ENCODE measurements at places on chromosomes 11 and 22.

DNA sequence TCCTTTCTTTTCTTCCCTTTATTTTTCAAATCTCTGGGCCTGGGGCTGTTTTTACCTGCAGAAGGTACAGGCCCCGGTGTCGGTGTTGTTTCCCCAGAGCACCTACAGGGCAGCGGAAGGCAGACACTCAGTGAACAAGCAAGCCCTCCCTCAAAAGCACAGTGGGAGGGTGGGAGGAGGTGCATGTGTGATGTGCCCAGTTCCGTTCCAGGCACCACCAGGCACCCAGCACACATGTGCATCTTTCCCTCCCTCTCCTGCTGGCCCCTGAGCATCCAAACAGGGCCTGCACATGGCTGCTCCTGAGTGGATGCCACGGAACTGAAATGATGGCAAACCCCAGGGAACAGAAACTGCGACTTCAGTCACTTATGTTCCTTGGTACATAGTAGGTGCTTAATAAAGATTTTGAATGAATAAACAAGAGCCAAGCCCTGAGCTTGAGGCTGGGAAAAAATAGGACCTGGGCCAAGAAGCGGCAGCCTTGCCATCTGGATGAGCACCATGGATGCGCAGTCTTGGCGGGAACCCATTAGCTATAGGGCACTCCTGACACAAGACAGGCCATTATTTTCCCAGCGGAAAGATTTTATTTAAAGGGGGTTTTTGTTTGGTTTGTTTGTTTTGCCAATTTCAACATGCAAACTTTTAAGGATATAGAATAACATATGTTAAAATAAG is 47.8 kb downstream of the ARRB1 start:
- DNase-seq = no peak

DNA sequence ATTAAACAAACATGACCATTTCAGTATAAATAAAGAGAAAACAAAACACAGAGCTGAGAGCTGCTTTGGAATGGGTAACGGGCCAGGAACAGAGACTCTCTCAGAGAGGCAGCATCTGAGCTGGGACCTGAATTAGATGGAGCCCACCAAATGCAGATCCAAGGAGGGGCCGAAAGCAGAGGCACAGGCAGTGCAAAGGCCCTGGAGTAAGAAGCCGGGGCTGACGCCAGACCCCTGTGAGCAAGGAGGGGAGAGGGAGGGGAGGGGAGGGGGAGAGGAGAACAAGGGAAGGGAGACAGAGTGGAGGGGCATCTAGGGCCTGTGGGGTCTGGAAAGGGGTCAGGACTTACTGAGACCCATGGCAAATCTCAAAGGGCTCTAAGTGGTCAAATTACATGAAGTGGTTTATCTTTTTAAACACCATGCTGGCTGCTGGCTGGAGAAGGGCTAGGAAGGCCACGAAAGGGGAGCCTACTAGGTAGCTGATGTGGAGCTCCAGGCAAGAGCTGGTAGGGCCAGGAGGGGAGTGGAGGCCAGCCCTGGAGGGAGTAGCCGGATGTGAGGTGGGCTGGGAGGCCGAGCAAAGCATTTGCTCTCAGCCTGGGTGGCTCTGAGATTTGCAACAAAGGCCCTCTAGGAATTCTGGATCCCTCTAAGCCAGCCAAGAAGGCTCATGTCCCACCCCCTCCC is 3.2 kb downstream of the OSBPL5 start:
- no peak for DNase-seq

- DNase-seq = no peak
Observed at GRCh38 chr11:8584082-8584481, 9.9 kb downstream of the STK33 start.

DNA sequence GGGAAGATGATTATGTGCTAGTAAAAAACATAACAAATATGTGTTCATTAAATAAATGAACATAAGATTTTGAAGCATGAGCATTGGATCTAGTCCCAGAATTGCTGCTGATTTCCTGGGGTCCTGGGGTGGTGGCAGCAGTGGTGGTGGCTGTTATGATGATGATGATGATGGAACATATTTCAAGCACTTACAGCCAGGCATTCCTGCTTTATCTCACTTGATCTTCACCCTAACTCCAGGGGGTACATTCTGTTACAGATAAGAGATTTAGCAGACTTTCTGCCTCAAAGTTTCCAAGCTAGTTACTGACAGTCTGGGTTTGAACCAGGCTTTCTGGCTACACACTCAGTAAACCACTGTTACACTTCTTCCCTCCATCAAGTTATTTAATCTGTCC is 5.2 kb downstream of the TRAPPC4 start:
- DNase-seq = peak; percentile 23

GRCh38 chr22:26610072-26610958 is 7.5 kb downstream of the CRYBB1 start:
- DNase-seq = peak; percentile 95

DNA sequence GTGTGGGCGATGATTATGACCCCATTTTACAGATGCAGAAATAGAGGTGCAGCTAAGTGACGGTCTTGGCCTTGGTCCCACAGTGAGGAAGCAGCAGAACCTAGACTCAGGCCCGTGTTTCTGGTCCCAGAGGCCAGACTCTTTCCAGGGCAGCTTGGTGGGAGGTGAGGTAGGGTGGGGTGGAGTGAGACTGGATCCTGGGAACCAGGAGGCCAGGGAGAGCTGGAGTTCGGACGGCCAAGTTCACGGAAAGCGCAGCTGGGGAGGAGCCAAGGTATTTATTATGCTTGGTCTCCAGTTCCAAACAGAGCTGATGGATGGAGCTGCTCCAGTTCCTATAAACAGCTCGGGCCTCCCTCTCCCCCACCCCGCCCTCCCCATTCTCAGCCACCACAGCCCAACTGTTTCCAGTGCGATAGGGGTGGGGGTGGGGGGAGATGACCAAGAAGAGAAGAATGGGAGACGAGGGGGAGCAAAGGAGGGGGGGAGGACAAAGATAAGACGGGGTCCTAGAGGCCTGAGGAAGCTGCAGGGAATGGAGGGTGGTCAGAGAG is 16.2 kb downstream of the LRRC32 start:
- DNase-seq = peak; percentile 93

DNA sequence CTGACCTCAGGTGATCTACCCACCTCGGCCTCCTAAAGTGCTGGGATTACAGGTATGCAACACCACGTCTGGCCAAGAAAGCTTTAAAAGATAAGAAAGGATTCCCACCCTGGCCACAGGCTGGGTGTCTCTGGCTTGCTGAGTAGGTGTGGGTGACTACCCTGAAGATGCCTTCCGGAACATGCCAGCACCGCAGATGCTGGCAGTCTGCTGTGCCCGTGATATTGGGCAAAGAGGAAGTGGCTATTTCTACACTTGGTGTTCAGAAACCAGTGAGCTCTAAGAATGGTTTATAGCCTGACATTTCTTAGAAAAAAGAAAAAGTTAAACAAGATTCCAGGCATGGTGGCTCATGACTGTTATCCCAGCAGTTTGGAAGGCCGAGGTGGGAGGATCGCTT is 6.1 kb downstream of the MRPL11 start:
- DNase-seq = no peak

DNA sequence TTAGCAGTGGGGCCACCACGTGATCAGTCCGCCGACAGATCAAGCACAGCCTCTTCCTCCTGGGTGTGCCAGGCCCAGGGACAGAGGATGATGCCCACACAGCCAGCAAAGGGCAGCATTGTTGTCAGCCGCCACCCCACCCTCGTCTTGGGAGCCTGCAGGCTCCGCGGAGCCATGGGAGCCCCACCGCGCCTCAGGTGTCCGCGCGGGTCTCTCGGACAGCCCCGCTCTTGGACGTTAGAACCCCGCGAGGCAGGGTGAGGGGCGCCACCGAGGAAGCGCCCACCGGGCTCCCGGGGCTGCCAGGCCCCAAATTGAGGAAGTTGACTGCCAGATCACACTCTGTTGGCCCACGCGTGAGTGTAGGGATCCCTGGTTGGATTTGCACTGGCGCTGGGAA is 83.9 kb upstream of the MS4A8 start:
- no peak for DNase-seq

DNA sequence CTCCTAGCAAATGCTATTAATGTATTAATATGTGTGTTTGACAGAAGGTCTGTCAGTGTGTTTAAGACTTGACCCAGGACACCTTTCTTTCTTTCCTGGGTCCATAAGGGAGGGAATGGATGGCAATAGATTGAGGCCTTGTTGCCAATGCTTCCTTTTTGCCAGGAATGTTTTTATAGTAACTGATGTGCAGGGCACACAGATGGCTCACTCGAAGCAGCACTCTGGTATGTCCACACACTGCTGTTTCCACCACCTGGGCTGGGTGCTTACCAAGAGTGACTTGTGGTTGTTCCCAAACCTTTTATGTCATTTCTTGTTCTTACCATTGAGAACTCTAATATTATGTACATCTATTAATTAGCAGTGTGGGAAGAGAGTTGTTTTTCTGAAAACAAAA is 396.9 kb upstream of the SYN3 start:
- DNase-seq = no peak

DNA sequence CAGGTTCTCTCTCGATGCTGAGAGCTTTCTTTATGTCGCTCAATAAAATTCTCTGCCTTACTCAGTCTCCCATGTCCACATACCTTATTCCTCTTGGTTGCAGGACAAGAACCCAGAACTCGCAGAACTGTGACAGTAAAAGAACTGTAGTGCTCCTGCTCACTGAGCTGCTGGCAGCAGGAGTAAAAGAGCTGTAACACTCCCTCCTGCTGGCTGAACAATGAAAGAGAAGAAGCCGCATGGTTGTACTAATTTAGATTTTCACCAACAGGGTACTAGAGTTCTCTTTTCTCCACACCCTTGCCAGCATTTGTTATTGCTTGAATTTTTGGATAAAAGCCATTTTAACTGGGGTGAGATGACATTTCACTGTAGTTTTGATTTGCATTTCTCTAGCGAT is 433.2 kb downstream of the GUCY1A2 start:
- DNase-seq = peak; percentile 63

DNA sequence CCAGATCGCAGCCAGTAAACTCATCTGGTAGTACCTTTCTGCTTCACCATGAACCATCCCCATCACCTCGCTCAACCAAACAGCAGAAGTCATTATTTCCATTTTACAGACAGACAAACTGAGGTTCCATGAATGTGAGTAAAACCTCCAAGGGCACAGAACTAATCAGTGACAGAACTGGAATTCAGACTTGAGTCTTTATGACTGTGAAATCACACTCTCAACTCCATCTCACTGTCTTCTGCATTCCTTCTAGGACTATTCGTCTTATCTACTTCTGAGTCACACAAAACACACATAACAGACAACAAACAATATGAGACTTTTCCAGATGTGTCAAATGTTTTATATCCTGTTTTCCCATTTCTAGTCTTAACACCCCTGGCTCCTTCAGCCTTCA is 9.3 kb upstream of the NUP50 start:
- DNase-seq = peak; percentile 59

DNA sequence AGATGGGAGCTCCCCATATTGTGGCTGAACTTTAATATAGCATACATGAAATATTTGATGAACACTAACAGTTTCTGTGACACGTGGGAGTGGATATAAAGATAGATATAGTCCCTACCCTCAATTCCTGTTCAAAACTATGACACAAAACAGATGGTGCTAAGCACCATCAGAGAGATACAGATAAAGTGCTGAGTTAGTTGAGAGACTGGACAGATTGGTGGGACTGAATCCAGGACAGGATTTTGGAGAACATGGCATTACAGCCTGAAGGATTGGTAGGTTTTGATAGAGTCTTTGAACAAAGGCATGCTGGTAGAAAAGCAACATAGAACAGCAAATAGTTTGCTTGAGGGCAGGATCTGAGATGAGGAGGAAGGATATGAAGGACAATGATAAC is 215.1 kb upstream of the SORL1-AS1 start:
- DNase-seq = no peak

GRCh38 chr22:46676881-46677280 is 56.7 kb downstream of the GRAMD4 start:
- no peak for DNase-seq

DNA sequence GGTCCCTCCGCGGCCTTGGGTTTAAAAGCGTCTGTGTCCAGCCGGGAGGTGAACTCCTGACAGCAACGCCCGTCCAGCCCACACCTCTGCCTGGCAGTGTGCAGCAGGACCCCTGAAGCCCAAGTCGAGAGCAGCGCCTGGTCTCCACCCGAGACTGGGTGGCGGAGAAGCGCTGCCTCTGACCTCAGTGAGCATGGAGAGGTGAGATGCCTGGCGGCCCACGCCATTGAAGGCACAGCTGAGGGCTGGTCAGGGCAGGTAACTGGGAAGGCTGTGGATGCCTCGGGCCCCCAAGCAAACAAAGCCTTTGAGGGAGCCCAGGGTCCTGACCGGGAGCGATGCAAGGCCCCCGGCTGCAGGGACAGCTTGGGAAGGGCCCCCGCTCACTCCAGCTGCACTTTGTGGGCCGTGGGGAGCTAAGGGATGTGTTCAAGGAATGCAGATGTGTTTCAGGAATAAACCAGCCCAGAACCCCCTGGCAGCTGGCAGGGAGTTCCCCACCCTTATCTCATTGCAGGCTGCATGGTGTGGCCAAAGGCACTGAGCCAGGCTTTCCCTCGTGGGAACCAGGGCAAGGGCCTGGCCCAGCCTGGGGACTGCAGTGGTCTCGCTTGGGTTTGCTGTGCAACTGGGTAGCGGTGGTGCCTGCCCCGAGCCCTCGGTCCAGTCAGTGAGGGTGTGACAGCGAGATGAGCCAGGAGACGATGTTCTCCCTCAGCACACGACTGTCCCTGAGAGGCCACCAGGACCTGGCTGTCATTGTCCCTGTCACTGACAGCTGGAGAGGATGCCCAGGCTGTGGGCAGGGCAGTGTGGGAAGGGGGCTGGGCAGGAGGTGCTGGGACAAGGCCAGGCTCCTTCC is 92.5 kb downstream of the WNT7B start:
- DNase-seq = no peak

DNA sequence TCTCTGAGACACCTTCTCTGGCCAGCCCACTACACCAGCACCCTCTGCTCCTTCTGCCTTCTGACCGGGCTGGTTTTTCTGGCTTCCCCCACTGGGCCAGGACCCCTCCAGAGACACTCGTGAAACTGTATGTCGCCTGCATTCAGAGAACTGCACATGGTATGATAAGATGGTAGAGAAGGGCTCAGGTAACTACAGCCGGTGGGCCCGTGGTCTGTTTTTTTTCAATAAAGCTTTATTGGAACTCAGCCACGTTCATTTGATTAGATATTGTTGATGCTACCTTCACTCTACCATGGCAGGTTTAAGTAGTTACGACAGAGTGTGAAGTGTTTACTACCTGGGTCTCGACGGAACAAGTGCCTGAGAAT is 514.0 kb downstream of the TBC1D22A start:
- DNase-seq = no peak

- no peak for DNase-seq
Observed at GRCh38 chr11:112499881-112500204, 239.2 kb upstream of the PLET1 start.

DNA sequence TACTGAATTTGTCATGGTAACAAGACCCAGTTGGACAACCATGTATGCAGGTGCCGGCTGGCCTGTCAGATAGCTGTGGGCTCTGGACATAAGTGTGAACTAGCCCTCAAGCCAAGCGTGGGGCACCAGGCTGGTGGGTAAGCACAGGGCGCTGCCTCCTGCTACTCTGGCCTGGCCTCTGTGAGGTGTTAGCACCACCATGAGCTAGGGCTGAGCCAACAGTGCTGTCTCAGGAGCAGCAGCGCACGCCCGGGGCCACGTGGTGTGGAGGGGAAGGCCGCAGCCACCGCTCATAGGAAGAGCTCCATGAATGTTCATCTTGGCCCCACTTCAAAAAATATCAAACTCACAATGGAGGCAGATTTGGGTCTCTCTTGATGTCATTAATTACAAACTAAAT is 35.3 kb upstream of the GNB1L start:
- no peak for DNase-seq
